IMR-90 (cell line): ENCODE measurements at places on chromosomes 2 and 18. TPM values are rescaled to one million over a fixed set of nuclear protein-coding genes. Genes with fewer than 3 reads are reported as not detected.

Gene ADD2
- not detected in 2 replicates for total RNA-seq

Gene ADCYAP1
- total RNA-seq = not detected in 2 replicates

Gene RTP5
- not detected in 2 replicates for total RNA-seq

Gene STON1
- total RNA-seq = 5.7 and 6.9 TPM in 2 replicates
